ENCODE measurements at places on chromosomes 5 and 9.
A peak's percentile ranks its signal among the peaks of the same experiment; 100 is the strongest.

DNA sequence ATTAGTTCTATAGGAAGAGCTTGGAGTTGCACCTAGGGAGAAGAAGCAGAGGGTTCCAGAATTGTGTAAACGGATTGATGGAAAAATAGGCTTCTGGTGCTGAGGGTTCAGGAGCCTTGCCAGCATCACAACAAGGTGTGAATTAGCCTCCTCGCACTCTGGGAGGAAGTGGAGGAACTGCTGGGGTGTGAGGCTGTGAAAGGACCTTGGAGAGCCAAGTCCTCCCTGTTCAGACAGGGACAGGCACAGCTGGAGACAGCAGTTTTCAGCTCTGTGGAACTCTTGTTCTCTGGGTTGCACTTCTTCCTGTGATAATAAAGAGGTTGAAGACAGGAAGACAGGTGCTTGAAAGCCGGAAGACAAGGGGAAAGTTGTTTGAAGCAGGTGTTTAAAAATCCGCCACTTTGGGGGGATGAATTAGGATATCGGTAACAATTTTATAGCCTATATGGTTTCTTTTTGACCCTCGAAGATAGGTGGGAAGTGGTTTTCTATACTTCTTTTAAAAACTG lies 22.6 kb downstream of the DAPK1 start:
- DNase-seq: no peak

DNA sequence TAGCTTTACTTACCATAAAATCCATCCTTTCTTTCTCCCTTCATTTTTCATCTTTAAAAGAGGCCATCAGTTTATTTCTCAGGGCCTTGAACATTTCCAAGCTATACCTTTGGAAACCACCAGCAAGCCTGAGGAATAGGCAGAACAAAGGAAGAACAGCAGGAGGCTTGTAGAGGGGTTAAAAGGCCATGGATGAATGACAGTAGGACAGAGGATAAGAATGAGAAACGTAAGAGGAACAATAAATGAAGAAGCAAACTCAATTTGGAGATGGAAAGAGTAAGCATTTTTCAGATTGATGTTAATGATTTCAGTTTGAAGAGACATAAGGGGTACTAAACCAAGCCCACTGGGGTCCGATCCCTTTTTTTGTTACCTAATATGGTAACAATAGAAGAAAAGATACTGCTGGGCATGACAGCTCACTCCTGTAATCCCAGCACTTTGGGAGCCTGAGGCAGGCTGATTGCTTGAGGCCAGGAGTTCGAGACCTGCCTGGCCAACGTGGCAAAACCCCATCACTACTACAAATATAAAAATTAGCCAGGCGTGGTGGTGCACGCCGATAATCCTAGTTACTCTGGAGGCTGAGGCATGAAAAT lies 106.6 kb upstream of the NMUR2 start:
- DNase-seq: no peak

DNA sequence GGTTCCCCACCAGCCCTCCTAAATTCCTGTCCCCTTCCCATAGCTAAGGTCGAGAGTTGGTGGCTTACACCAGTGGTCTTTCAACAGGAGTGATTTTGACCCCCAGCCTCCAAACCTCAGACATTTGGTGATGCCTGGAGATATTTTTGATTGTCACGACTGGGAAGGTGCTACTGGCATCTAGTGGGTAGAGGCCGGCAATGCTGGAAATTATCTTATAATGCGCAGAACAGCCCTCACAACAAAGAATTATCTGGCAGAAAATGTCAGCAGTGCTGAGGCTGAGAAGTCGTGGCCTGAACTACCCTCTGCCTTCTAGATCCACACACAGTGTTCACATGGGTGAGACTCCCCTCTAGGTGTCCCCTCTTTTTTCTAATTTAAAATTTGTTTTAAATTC lies 69.6 kb downstream of the IL31RA start:
- DNase-seq: no peak

DNA sequence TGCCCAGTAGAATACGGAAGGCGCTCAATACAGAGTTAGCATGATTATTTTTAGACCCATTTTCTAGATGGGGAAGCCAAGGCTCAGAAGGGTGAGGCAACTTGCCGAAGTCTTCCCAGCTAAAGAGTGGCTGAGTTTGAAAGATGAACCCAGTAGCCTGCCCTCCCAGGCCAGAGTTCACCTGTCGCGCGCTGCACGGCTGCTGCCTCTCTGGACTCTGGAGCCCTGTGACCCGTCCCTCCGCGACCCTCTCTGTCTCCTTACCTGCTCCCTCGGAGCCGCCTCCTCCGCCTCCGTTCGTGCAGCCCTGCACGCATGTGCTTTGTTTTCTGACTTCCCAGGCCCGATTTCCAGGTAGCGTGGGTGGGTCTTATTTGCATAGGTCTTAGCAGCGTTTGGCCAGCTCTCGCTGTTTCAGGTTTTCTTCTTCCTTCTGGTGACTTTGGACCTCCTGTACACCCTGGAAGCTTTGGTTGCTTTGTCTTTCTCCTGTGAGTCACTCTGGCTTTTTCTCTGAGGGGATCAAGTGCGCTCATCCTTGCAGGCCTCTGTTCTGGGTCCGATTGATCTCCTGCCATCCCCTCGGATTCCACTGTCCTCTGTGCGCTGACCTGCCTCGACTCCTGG lies at the start of gene RNF183:
RNF183 (minus strand) TSS at position 585 of the 627 bp plus-strand sequence. CDS start 5,192 bp downstream, outside the sequence.
- DNase-seq: no peak

- DNase-seq: peak; percentile 41
These were observed 883 bp upstream of the RNF145 start for GRCh38 chr5:159210210-159210661.

DNA sequence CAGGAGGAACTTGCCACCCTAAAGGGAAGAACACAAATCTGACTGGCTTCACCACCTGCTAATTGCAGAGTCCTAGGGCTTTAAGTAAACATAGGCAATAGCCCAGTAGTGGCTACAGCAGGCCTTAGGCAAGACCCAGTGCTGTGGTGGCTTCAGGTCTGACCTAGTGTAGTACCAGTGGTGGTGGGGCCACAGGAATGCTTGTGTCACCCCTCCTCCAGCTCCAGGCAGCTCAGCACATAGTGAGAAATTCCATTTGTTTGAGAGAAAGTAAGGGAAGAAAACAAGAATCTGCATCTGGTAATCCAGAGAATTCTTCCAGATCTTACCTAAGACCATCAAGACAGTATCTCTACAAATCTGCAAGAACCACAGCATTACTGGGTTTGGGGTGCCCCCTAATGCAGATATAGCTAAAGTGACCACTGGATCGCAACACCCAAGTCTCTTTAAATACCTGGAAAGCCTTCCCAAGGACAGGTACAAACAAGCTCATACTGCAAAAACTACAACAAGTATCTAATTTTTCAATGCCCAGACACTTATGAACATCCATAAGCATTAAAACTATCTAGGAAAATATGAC lies 102.6 kb upstream of the TRPM3 start:
- no peak for DNase-seq

DNA sequence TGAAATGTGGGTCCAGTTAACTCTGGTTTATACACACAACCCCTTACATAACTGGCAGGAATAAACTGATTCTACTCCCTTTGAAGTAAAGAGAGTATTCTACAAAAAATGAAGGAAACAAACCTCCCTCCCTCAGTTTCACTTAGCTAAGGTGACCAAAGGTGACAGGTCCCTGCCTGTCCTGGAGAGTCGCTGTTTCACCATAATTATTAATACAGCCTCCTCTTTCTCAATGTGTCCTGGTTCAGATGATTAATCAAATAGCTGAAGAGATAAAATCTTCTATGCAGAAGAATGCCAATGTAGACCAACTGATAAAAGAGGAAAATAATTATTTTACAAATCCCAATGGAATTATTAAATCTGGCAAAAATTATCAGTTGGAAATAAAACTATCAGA lies 163.7 kb upstream of the GNA14 start:
- no peak for DNase-seq

DNA sequence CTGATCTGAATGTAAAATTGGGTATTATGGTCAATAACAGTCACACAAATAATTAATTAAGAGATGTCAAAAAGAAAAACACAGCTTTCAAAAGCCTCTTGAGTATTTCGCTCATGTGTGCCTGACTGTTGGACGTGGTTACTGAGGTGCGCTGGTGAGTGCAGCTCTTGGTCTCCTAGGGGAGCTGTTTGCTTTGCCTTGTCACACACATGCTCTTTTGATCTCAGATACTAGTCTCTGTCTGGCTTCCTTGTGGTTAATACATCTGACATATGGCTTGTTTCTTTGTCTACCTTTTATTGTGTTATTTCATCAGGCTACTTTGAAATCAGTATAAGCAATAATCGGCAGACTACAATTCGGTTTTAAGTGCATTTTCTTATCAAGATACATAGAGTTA lies 51.5 kb downstream of the PCSK1 start:
- no peak for DNase-seq

GRCh38 chr9:98572796-98573195 lies 135.9 kb downstream of the GABBR2 start:
- no peak for DNase-seq

DNA sequence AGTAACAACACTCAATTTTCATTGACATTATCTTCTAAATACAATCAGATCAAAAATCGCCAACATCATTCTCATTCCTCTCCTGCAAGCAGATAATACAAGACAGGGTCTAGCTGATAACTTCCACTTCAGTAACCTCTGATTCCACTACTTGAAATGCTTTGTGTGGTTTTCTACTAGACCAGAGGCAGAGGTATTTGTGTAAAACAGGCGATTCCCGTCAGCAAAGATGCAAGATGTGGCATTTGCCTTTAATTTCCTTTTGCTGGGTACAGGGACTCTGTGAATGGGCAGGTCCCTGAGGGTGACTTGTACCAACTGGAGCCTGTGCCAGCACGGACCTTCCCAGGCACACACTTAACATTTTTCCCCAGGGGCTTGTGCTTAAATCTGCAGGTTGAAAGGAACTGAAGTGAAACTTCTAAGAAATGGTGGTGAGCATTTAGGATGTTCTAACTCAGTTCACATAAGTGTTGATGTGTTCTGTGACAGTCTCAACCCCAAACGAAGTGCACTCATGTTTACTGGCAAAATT lies 625.5 kb upstream of the WWC1 start:
- no peak for DNase-seq

DNA sequence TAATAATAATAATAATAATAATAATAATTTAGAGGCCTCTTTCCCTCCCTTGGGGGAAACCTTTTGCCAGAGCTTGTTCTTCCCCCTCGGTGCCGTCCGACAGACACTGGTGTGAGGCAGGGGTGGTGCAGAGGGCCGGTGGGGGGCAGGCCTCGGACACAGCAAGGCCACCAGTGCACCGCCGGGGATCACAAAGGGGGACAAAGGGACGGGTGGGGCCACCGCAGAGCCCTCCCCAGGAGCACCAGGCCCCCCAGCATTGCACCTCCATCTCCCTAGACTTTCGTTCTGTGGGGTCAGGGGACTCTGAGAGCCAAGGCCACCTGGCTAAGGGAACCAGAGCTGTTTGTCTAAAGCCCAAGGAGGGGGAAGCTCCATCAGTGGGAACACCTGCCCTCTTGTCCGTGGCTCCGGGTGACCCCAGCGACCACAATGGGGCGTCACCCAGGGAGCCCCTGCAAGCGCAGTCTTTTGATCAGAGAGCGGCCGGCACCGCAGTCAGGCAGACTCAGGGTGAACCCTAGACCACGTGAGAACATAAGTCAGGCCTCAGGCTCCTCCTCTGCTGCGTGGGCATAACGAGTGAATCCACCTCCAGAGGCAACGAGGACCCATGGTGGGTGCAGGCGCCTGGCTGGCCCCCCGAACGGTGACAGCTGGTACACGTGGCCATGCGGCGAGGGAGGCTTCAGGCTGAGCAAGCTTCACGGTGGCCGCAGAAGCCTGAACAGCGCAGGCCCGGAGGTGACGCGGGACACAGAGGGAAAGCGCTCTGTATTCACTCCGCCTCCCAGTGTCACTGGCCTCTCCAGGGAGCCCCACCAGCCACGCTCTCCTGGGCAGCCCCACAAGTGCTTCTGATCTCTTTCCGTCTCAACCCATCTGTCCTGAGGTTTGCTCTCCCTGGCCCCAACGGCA lies 12.0 kb upstream of the QSOX2 start:
- DNase-seq: no peak

- DNase-seq: no peak
These were observed 1187.1 kb upstream of the WWC1 start for GRCh38 chr5:167104351-167104750.

DNA sequence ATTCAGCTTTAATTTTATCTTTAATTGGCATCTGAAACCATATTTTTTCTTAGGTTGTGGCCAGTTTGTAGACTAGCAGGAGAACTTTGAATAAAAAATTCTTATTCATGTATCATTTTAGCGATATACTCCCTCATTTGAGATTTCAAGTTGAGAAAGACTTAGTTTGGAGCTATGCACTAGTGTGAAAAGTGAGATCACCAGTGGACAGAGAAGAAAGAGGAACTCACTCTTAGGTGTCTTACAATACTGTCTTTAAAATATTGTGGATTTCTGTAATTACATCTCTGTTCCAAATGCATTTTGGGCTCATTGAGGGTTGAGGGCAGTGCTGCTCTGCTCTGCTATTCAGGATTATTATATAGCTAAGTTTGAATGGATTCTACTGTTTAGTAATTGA lies 54.7 kb downstream of the NAA35 start:
- DNase-seq: no peak

- DNase-seq: no peak
These were observed 293.1 kb upstream of the CDH6 start for GRCh38 chr5:30900367-30900766.

- no peak for DNase-seq
These were observed 634.8 kb downstream of the IRX1 start for GRCh38 chr5:4230471-4230785.

- no peak for DNase-seq
These were observed 5.6 kb upstream of the IL7R start for GRCh38 chr5:35850967-35851680.

DNA sequence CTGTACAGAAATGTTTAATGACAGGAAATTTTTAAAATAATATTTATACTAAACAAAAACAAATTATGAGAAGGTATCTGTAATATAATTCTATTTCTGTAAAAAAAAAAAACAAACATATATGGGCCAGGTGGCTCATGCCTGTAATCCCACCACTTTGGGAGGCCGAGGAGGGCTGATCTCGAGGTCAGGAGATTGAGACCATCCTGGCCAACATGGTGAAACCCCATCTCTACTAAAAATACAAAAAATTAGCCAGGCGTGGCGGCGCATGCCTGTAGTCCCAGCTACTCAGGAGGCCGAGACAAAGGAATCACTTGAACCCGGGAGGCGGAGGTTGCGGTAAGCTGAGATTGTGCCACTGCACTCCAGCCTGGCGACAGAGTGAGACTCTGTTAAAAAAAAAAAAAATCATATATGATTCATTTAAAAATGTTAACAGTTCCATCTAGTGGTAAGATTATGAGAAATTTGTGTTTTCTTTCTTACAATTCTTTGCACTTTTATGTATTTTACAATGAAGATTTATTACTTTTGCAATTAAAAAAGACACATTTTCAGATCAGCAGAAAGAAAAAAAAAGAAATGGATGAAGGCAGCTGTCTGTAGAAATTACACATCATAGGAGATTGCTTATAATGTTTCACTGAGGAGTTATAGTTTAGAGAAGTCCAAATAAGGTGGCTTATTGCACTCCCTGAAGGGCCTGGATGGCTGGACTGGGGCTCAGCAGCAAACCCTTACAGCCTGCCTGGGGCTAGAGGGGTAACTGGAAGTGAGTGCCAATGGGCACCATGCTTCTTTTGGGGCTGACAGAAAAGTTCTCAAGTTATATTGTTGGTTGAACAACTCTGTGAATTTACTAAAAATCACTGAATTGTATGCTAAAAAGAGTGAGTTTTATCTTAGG lies 20.3 kb downstream of the C9orf153 start:
- no peak for DNase-seq
